Tibial nerve (tissue), 4 donors: ENCODE measurements at places on chromosomes 5 and 9.

DNA sequence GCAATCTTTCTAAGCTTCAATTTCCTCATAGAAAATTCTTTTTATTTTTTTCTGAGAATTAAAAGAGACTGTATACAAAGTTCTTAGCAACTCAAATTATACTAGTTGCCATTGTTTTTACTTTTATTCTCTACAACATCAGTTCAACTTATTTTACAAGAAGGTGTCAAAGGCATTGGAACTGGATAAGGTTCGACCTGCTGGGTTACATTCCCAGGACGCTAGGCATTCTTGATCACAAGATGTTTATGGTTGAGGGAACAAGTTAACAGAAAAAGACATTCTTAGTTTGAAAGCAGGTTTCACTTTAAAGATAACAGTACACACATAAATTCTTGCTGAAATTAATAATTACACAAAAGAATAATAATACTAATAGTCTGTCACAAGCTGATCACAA lies 163.5 kb upstream of the SNX2 start:
- DNase-seq: no peak

GRCh38 chr9:110156902-110157301 lies 51.1 kb downstream of the C9orf152 start:
- DNase-seq: peak; percentile 25

DNA sequence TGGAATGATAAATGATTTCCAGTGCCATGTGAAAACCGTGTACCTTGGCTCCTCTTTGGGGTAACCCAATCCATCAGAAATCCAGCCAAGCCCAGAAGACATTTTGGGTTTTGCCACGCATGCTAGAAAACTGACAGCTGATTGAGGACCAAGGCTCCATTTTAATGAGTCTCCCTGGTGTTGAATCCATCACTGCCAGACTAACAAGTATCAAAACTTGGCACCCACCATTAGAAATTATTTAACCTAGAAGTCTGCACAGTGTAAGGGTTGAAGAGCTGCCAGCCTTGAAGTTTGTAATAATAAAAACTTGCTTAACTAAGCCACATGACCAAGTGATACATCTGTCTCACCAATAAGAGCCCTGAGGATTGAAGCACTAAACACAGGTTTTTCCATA lies 369.9 kb downstream of the DNAH5 start:
- no peak for DNase-seq

- no peak for DNase-seq
Observed at GRCh38 chr9:111069183-111069582, 30.9 kb upstream of the LPAR1 start.

DNA sequence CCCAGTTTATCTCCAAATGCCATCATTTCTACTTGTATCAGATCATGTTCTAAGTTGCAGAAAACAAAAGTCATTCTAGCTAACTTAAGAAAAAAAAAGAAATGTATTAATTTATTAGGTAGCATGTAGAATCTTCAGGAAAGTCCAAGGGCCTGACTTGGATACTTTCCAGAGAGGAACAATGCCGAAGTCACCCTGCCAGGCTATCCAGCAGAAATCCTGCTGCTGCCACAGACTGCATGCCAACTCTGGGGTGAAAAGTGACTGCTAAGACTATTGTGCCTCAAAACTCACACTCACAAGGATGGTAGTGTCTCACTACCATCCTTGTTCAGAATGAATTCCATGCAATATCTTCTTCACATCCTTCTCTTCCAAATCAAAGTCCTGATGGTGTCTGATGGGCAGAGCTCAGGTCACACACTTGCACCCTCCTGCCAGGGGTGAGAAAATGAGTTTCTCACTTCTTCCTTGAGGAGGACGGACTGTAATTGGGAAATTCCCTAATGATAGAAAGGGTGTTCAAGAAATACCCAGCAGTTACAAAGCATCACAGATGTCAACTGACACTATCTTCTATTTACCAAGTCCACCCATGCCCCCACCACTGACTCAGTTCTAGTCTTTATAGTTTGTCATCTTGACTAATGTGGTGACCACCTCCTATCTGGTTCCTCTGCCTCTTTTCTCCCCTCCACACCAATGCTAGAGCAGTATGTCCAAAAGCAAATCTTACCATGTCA lies 279.4 kb downstream of the CWC27 start:
- no peak for DNase-seq

DNA sequence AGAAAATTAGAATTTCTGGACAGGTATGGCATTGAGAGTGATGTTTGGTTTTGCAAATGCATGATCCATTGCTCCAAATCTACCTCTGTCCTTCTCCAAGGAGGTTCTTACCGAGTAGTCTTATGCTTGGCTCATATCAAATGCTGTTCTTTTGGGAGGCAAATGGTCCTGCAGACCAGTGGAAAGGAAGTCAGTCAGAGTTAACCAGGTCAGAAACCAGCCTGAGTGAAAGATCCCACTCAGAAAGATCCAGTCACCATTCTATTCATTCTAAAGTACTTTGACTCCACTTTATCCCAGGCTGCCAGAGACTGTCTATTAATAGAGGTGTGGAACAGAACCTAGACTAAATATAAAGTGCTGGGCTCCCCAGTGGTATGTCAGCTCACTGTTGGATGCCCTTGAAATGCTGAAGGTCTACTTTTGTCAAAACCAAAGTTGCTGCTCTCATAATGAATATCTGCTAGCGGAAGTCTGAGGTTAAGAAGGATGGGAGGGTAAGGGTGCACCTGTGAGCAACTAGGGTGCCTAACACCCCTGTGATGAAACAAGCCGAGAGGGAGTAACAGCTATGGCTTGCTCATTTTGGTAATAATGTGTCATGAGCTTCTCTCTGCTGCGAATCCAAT lies 302.2 kb downstream of the ZNF608 start:
- DNase-seq: no peak

GRCh38 chr9:113546566-113546965 lies 83.0 kb downstream of the RGS3 start:
- no peak for DNase-seq

DNA sequence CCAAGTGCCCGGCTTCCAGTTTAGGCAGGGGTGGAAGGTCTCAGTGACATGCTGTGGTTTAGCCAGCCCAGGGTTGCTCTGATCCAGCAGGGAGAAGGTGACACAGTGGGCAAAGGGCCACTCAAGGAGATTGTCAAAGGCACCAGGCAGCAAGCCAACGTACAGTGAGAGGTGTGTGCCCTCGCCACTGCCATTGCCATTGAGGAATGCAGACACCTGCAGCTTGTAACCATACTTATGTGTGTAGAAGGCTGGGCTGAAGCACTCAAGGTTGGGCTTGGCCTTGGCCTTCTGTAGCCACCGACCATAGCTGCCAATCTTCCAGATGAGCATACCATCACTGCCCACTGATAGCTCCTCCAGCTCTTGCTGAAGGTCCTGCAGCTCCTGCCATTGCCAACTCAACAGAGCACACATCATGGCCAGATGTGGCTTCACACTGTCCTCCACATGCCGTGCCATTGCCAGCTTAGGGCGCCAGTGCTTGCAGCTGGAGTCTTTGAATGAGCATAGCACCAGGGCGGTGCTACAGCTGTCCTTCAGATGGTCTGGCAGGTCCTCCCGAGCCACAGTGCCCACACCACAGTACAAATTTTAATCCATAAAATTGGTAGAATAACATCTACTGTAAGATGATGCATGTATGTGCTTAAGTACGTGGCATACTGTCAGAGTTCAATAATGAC lies 59.7 kb upstream of the HMHB1 start:
- DNase-seq: no peak

DNA sequence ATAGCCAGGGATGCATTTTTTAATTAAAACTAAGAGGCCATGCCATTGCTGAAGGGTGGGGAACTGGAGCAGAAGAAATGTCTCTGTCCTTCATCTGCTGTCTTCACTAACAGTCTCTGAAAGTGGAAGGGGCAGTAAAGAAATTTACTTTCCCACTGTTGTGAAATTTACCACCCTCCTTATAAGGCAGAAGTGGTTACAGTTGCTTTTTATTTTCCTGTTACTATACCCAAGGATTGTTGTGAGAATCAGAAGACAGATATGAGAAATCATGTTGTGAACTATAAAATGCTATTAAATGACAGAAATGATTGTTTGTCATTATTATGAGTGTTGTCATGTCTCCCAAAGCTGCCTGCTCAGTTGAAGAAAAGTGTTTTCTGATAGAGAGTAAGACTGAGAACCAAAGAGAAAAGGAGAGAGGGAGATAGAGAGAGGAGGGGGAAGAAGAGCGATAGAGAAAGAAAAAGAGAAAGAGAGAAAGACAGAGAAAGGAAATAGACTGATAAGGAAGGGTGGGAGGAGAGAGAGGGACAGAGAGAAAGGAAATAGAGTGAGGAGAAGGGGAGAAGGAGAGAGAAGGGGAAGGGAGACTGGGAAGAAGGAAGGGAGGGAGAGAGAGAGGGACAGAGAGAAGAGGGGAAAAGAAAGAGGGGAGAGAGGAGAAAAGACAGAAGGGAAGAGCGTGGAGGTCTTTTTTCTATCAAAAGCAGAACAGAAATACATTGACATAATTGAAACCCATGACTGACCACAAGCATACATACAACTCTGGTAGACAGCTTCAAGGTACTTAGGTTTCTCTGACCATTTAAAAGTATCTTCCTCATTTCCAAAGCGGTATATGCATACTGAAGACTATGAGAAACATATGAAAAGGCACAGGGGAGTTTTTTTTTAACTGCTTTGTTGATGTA lies 22.5 kb downstream of the SEC61B start:
- no peak for DNase-seq

DNA sequence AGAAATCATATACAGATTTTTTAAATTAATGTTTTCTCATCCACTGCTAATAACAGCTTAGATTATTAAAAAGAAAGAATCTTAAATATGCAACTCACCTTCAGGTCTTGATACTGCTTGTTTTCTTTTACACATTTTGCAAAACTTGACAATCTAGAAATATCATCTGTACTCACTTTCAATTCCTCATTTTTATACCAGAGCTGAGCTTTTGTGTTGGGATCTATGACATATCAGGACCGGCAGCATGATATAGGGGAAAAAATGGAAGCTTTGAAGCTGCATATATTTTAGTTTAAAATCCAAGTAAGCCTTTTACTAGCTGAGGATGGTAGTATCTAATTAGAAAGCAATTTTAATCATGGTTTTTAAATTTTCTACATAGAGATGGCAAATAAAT lies 75.7 kb upstream of the SMARCA2 start:
- DNase-seq: no peak

- DNase-seq: no peak
Observed at GRCh38 chr5:42940853-42941252, 99.3 kb downstream of the ANXA2R start.
